ENCODE measurements at places on chromosomes 2 and 18. TPM values are rescaled to one million over a fixed set of nuclear protein-coding genes. Genes with fewer than 3 reads are reported as not detected.

TEX44 gene
- polyA plus RNA-seq = not detected

GPR45 gene
- not detected for polyA plus RNA-seq

TTN gene
- not detected for polyA plus RNA-seq

RIT2 gene
- polyA plus RNA-seq = not detected

MARCO gene
- polyA plus RNA-seq = 0.07 TPM

NPHP1 gene
- 8.5 TPM for polyA plus RNA-seq

- no peak for DNase-seq
These were observed 87.9 kb downstream of the WDPCP start for GRCh38 chr2:63500398-63500797.

DNA sequence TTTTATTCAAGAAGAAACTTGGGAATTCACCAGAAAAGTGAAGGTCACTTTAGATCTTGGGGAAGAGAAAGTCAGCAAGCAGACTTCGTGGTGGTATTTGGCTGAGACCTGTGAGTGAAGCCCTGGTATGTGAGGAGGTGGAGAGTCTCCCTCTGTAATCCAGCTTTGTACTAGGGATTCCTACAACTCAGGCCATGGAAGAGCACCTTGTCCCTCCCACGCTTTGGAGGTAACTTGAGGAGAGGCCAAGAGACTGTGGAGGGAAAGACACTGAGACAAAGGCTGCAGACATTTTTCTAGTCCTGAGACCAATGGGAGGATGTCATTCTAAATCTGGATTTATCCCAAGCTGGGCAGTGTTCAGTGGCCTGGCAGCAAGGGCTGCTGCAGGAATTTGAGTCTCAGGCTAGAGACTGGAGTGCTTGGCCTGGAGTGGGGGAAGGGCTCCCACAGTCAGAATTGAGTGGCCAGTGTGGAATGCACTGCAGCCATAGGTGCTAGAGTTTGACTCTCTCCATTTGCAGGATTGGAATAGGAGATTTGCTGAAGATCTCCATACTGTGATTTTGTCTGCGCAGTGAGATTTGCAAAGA lies 219.0 kb downstream of the ACTR3 start:
- no peak for DNase-seq

GRCh38 chr2:165593081-165593480 lies 123.6 kb downstream of the CSRNP3 start:
- DNase-seq = no peak

- DNase-seq = peak; percentile 37
These were observed 6.4 kb downstream of the NEB start for GRCh38 chr2:151727593-151728552.

DNA sequence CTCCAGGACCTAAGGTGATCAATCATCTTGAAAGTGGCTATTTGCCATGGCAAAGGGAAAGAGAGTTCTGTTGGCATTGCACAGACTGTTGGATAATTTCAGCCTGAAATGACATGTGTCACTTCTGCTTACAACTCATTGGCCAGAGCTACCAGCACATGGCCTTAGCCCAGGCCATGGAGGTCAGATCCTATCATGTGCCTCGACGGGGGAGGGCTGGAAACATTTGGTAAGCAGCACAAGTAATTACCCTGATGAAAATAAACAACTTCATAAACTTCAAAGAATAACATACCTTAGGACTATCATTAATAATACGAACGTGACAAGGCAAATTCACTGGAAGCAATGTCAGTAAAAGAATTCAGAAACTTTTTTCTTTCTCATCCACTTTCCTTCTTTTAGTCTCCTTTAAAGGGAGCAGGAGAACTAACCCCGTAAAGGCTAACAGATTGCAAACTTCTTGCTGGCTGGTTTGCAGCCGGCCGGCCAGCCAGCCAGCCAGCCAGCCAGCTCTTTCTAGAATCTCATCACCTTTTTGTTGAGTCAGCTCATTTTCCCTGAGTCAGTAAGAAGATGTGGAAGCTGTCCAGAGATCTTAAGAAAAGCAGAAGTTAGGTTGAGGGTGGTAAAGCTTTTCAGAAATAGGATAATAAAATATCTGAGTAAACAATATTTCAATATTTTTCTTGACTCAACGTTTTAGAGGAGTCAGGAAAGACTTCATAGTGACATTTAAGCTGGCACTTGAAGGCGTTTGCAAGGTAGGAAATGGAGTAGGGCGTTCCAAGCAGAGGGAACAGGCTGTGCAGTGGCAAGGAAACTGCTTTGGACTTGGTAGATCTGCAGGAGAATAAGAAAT lies 31.9 kb downstream of the CNRIP1 start:
- DNase-seq = no peak

Measured in A549 (cell line).